ENCODE measurements at places on chromosomes 7 and 10.
A peak's percentile ranks its signal among the peaks of the same experiment; 100 is the strongest.

DNA sequence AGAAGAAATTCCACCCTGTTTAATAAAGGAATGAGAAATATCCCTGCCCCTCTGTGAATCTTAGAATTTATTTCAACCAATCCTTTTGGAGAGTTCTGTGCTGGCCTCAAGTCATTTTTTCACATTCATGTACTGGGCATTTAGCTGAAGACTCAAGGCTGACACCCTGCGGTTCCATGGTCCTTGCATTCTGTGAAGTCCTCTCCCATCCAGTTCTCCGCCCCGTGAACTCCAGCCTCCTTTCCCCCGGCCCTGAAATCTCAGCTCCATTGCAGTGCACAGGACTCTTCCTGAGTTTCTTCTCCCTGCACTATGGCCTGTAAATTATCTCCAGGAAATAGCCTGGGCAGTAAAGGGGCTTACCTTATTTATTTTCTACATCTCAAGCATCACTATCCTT is 183.0 kb upstream of the KCND2 start:
- peak; percentile 17 for DNase-seq

- no peak for DNase-seq
Measured at GRCh38 chr7:92876836-92877235, 40.5 kb upstream of the CDK6 start.

- no peak for DNase-seq
Measured at GRCh38 chr7:157465891-157466866, 129.4 kb downstream of the DNAJB6 start.

GRCh38 chr7:141674702-141675101 is 27.3 kb downstream of the DENND11 start:
- no peak for DNase-seq

DNA sequence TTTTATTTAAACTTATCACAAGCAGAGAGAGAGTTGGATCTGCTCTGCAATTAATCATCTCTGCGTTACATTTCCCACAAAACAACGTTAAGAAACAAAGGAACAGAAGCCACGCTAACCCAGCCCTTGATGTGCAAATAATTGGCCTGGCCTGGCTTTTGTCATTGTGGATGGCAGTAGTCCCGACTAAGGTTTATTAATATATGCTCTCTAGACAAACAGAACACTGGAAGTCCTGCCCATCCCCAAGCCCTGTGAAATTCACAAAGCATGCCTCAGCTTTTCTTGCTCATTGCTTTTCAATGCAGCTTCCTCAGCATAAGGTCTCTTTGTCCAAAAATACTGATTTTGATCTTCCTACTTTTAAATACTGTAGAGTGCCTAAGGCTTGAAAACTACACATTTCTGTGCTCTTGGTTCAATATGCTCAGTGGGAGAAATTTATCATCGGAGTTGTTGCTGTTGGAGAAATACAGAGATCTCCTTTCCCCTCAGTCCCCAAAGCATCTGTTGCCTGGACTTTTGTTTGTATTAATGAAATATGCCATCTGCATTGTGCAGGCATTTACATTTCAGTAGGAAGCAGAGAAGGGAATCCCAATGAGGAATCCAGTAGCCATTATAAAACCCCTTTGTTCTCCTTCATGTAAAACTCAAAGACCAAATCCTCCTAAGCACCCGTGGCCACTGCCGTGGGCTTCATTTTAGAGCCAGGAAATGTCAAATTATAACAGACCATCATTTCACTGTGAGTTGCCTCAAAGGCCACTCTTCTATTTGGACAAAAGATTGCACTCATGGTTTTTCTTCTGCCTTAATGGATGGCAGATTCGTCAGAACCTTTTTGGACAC is 61.1 kb downstream of the SORCS1 start:
- DNase-seq, result no peak

DNA sequence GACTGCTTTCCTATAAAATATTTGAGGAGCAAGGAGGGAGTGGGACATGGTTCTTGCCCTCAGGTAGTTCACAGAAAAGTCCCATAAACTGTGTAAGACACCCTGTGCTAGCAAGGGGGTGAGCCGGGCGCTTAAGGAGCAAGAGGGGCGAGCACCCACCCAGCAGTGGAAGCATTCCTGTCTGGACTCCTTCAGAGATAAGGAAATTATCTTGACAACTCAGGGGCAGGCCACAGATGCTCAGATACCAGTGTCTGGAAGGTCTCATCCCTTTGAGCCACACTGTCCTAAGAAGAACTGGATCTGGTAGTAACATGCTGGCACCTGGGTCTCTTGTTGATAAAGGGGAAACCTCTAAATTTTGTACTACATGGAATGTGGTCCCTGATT is 54.1 kb downstream of the DAGLB start:
- DNase-seq, result peak; percentile 60

- no peak for DNase-seq
Measured at GRCh38 chr10:65670087-65670486, 1255.7 kb upstream of the LRRTM3 start.

- DNase-seq, result no peak
Measured at GRCh38 chr7:36405409-36405803, 15.7 kb downstream of the ANLN start.

GRCh38 chr10:84395581-84395980 is 67.2 kb downstream of the CCSER2 start:
- DNase-seq, result no peak

DNA sequence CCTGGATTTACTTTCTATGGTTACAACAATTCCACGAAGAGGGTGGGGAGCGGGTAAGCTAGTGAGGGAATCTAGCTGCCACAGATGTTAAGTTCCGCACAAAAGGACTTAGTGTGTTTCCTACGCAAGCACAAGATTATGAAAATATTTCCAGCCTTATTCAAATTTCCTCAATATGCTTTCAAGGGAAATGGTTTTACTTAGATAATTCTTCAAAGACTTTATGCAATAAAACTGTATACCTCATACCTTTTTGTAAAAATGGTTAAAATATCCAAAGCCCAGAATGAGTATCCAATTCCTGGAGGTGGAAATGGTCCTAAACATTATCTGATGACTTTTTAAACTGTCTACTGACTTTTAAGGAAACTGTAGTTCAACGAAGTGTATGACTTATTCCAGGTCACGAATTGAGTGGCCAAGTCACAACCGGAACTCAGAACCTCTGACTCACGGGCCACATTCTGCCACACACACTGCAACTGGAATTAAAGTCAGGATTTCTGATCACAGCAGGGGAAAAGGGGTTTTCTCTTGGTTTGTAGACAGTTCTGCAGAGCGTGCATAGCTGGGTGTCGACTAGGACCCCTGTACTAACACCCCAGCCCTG is 20.2 kb upstream of the INSIG1 start:
- DNase-seq, result no peak
